T-helper 9 cell (primary cell): ENCODE measurements at places on chromosomes 2 and 18.

- no peak for DNase-seq
These were observed 356.2 kb downstream of the ZNF521 start for GRCh38 chr18:24995755-24996154.

- no peak for DNase-seq
These were observed 118.5 kb downstream of the ACKR3 start for GRCh38 chr2:236688157-236688556.

DNA sequence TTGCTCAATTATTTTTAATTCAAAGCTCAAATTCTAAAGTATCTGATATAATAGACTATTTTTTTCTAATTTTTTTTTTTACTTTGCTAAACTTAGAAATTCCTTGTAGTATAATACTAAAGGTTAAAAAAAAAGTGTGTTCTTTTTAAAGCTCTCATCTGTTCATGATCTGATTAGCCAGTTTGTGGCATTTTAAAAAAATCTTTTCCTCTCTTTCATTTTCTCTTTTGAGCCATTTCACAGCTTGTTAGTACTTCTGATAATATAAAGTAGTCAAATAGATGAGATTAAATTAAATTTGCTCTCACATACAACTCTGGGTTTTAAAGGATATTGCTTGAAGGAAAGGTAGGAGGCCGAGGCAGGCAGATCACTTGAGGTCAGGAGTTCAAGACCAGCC, 40.7 kb upstream of the NEMP2 start:
- no peak for DNase-seq

DNA sequence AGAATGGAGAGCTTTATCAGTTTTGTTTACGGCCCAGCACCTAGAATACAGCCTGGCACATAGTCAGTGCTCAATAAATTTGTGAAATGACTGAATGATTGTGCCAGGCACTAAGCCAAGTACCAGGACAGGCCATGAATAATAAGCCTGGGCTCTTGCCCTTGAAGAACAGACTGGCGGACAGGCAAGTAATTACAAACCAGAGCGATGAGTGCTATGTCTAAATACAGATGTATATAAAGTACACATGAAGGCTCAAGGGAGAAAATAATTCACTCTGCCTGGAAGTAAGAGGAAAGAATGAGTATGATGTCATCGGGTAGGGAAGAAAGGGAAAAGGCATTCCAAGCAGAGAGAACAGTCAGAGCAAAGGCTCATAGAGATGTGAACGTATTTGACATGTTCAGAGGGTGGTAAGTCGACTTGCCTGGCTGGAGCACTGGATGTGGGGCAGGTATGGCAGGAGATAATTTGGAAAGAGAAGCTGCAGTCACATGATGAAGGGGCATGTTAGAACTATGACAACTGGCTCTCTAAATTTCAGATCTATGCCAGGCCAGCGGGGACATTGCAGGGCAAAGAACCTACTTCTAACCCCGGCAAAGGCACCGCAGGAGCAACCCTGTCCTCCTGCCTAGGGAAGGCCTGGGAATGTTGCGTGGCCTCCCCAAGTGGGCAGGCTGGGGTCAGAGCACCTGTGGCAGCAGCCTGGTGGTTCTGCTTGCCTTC, 119.1 kb upstream of the STPG4 start:
- DNase-seq, result no peak

GRCh38 chr2:125634662-125635061, 1021.3 kb upstream of the GYPC start:
- DNase-seq, result no peak

- DNase-seq, result no peak
These were observed 2.0 kb downstream of the VAMP8 start for GRCh38 chr2:85579266-85579935.

- no peak for DNase-seq
These were observed 65.1 kb downstream of the LOXHD1 start for GRCh38 chr18:46591783-46592391.

GRCh38 chr18:58004317-58004716, 39.7 kb upstream of the NEDD4L start:
- no peak for DNase-seq

DNA sequence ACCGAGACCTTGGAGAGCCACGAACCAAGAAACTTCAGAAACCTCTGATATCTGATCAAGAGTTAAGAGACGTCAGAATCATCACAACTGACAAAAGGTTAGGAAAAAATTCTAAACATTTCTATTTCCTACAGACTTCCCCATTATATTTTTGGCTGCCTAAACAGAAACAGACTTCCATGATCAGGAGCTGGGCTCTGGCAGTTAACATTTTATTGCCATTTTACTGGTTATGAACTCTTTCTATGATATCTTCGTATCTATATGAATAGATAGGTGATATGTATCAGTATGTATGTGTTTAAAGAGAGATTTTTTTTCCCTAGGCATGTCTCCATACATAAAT, 31.1 kb upstream of the PPP1R1C start:
- no peak for DNase-seq

- DNase-seq, result no peak
These were observed 85.7 kb downstream of the INHBB start for GRCh38 chr2:120431386-120432292.

DNA sequence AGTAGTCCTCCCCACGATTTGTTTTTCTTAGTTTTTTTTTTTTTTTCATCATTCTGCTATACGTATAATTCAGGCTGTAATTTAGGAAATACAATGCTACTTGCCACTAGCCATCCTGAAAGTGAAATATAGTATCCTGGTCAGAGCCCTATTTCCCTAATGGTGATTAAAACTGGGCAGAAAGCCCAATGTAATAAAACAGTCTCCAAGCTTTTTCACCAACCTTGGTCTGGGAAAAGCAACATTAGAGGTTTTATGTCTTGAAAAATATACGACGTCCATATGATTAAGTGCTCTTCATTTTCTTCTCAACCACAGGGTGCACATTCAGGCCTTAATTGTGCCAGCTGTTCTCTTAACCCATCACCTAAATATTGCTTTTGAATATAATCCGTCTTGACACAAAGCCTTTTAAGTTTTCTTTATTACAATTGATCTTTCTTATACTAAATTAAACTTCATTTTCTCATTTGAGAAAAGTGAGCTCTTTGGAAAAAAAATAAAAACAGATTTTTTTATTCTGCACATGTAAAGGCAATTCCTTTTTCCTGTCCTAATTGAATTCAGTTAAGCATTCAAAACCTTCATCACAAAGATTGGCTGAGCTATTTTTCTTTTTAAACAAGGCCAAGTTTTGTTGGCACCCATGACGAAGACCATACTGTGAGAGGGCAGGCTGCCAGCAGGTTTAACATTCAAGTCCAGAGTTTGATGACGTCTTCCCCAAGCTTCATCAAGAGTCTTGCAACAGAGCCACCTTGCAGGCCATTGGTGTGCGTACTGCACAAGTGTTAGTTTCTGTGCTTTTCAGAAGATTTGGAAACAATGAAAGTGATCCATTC, 52.7 kb downstream of the MAP2 start:
- no peak for DNase-seq

DNA sequence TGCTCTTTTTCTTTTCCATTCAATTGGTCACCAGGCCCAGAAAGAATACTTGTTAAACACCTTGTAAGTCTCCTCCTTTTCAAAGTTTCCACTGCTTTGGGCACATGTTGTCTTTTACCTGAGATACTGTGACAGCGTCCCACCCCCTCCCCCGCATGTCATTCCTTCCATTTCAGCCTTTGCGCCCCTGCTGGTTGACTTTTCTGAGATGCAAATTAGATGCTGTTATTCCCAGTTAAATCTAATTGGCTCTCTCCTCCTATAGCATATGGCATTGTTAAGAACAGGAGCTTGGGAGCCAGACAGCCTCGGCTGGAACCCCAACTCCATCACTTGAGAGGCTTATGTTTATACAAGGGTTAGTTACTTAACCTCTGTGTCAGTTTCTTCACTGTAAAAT, 80.3 kb upstream of the GAREM1 start:
- DNase-seq, result no peak

DNA sequence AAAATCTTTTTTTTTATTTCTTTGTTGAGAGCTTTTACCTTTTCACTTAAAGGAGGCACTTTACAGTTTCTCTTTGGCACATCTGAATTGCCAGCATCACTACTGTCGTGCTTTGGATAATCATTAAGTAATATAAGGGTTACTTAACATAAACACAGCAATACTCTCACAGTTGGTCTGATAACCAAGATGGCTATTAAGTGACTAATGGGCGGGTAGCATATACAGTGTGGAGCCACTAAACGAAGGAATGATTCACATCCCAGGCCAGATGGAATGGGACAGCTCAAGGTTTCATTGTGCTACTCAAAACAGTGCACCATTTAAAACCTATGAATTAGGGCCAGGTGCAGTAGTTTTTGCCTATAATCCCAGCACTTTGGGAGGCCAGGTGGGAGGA, 28.1 kb downstream of the USP37 start:
- no peak for DNase-seq

- DNase-seq, result no peak
These were observed 12.4 kb upstream of the IGFBP2 start for GRCh38 chr2:216620786-216621185.

- no peak for DNase-seq
These were observed 25.1 kb downstream of the SPDYA start for GRCh38 chr2:28835781-28836180.

- DNase-seq, result no peak
These were observed 680.2 kb upstream of the CHAC2 start for GRCh38 chr2:53087262-53087873.

DNA sequence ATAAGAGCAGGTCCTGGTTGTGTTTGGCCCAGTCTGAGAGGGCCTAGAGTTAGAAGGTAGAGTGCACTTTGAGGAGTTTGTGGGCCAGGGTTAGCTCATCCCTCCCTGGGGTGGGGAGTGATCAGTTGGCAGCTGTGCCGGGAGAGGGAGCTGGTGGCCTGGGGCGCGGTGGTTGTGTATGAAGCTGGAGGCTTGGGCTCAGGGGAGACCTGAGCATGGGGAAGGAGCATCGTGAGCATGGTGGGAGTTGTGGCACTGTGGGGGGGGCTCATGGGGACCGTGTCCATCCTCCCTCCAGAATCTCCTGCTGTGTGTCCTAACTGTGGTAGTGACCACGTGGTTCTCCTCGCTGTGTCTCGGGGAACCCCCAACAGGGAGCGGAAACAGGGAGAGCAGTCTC, 13.6 kb downstream of the STK11IP start:
- DNase-seq, result no peak

- DNase-seq, result no peak
These were observed 12.7 kb upstream of the ARHGEF4 start for GRCh38 chr2:130823886-130824491.

- DNase-seq, result no peak
These were observed 48.3 kb upstream of the ITGA4 start for GRCh38 chr2:181408861-181409260.

DNA sequence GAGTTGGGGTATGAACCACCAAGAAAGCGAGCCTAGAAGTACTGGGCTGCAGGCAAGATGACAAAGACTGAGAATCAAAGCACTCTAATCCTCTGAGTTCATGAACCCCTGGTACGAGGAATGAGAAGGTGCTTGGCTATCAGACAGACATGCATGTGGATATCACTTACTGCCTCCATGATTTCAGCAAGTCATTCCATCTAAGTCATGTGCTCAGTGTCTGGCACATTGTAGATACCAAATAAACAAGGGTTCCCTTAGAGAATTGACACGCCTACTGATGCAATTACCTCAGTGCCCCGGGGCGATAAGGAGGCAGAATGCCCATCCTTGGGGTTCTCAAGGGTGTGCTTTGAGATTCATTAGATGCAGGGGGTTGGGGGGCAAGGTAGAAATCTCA, 125.6 kb upstream of the PKDCC start:
- DNase-seq, result no peak

GRCh38 chr2:52542297-52542696, 1225.3 kb upstream of the CHAC2 start:
- DNase-seq, result no peak

DNA sequence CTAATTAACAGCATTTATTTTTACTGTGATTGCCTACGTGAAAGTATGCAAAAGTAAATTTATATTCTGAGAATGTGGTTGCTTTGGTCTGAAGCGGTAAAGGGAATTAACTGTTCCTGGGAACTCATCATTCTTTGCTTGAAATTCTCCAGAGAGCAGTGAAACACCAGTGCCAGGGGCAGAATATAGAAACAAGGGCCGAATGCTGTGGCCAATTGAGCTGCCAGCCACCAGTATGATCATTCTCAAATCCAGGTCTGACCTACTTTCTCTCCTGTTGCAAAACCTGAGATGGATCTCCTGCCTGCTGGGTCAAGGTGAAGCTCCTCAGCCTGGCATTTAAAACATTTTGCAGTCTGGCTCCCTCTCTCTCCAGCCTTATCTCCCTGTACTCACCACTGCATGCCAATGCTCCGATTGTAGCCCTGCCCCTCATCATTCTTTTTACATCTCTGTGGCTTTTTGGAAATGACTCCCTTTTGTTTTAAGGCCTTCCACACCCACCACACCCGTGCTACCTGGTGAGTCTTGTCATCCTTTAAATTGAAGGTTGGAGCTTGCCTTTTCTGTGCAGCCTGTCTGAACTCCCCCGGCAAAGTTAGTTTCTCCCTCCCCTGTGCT, 94.5 kb upstream of the TMEM178A start:
- DNase-seq, result no peak

DNA sequence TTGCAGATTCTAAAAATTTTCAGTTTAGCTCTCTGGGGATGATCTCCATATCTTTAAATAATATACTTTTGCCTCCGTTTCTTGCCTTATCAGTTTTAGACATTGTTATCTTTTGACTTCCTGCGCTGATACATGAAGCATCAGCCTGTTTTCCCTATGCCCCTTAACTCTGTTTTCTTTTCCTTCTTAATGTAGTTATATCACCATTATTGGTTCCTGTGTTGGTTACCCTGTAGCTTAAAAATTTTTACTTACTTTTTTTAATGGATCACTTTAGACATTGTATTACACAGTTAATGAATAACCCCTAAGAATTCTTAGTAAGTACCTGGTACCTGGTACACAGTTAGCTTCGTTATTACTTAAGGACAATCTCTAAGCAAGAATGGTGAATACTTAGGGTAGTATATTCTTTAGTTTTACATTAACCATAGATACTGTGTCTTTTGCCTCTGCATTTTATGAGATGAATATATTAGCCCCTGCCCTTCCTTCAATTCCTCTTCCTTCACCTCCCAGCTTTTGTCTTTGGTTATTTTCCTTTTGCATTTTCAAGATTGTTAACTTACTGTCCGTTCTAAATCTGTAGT, 40.9 kb downstream of the BABAM2 start:
- DNase-seq, result no peak

GRCh38 chr18:62522178-62522503, 684 bp upstream of the ZCCHC2 start:
- DNase-seq, result no peak

- DNase-seq, result no peak
These were observed 221.3 kb downstream of the BCL2 start for GRCh38 chr18:63098018-63098981.

DNA sequence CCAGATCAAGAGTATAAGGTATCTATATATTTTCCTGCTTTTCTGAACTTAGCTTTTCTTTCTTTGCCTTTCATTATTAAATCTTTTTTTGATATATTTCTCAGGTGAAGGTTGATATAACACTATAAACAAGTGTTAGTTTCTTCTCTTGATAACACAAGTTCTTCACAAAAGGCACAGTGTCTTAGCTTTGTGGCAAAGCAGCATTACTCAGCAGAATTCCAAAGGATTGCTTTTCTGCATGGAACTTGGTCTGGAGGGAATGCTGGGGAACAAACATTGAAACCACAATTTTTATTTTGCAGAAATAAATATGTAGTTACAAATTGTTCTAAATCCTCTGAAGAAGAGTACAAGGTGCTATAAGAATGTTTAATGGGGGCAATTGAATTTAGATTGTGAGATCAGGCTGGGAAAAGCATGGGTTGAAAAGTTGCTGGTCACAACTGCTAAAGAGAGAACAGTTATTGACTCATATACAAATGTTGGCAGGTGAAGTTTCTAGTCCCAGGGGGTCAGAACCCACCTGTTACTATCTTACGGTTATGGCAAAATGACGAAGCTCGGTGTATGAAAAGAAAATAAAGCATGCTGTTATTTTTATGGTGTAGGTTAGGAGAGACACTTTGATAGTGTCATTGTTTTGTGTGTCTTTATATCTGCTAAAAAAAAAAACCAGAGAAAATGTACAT, 68.2 kb downstream of the UBR3 start:
- DNase-seq, result no peak
